Myocyte (in vitro differentiated cells): ENCODE measurements at places on chromosomes 3 and 15.
A peak's percentile ranks its signal among the peaks of the same experiment; 100 is the strongest.

DNA sequence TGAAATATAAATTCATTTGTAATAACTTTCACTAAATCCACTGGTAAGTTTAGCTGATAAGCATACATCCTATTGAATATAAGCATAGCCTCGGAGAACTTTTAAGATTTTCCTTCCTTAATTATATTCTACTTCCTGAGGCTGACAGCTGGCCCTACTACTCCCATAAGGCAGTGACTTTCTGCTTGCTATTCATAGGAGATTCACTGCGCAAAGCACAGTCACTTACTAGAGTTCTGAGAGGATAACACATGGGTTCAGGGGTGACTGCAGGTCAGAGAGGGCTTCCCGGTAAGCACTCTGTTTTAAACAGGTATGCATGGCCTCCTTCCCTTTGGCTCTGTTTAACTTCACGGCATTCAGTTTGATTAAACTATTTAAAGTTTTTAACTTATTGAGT is 75.8 kb downstream of the FAIM start:
- DNase-seq = no peak

DNA sequence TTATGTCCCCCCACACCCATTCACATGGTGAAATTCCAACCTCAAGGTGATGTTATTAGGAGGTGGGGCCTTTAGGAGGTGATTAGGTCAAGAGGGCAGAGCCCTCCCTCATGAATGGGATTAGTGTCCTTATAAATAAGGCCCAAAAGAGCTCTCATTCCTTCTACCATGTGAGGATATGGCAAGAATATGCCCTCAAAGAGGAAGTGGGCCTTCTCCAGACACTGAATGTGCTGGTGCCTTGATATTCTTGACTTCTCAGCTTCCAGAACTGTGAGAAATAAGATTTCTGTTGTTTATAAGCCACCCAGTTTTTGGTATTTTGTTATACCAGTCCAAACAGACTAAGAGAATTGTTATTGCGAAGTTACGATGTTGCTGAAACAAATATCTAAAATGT is 94.4 kb downstream of the ANKRD28 start:
- no peak for DNase-seq

DNA sequence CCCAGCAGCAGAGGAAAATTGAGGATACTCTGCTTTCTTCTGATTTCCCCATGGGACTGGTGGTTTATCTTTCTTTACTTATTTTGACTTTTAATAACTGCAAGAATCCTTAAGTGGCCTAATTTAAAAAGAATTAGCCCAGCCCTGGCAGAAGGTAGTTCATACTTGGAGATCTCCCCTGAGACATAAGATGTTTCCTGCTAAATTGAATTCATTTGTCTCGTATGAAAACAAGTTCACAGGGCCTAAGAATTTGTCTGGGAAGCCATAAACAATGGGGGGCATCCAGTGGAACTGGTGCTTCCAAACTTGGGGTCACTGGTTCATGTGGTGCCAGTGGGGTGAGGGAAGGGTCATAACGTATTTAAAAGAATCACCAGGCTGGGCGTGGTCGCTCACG is 283.1 kb upstream of the RASGRP1 start:
- DNase-seq = no peak

DNA sequence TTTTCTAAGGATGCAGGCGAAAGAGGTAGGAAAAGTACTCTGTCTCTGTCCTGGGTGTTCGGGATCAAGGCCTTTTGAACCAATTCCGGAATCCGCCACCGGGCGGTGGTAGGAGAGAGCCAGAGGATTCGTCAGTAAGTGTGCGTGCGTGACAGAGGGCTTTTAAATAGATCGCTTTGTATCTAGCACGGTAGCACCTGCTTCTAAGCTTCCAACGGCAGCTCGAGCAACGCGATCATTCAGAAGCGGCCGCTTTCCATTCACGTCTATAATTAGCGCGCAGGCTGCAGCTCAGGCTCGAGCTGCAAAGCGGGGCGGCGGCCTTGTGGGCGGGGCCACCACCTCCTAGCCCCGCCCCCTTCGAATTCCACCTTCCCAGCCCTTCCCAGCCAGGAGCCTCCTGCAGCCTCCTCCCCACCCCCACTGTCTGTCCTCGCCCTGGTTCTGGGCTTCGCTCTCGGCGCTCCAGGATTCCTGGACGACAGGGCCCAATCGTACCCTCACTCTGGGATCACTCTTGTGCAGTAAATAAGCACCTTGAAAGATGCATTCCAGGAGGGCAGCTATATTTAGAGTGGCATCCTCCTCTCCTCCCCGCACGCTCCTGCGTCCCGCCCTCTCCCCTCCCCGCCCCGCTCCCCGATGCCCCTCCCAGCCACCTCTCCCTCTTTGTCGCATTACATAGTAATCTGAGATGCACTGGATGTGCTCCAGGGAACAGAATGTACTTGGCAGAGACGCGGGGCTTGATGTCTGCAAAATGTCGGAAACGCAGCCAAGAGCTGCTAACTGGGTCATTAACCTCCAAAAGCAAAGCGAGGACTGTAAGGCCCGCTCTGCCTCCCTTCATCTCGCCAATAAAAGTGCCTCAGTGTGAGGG is 224.1 kb upstream of the TPRG1 start:
- peak; percentile 99 for DNase-seq

DNA sequence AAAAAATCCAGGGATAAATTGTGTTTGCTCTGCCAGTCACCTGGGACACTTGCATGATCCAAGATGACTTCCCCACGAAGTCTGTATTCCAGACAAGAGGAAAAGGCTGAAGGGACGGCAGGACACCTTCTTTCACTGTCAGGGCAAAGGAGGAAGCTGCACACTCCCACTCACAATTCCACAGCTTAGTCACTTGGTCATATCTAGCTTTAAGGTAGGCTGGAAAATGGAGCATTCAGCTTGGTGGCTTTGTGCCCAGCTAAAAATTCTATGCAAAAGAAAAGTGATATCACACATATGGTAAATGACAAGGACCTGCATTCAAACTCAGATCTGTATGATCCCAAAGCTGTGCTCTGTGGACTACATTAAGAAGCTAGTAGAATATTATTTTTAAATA is 109.2 kb upstream of the TPM1 start:
- no peak for DNase-seq

- no peak for DNase-seq
Measured at GRCh38 chr3:50057756-50058155, 31.0 kb upstream of the RBM5 start.

- DNase-seq = no peak
Measured at GRCh38 chr3:123640311-123640710, 55.5 kb upstream of the HACD2 start.

- DNase-seq = peak; percentile 18
Measured at GRCh38 chr3:70779296-70779695, 466.9 kb upstream of the MDFIC2 start.

GRCh38 chr3:27097182-27097581 is 272.0 kb downstream of the NEK10 start:
- no peak for DNase-seq

DNA sequence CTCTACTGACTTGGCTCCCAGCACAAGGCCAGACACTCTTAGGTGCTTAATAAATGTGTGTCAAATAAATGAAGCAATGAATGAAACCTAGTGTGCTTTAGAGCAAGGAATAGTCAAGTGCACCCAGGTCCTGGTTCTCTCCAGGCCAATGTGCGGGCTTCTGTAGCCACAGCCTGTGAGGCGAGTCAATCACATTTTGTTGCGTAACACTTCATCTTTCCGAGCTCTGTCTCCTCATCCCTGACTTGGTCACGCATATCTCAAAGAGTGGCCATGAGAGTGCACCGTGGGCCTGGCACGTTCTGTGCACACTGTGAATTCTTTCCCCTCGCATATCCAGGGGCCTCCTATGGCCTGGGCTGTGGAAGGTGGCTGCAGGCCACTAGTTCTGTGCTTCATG is 11.4 kb upstream of the SH3GL3 start:
- no peak for DNase-seq

DNA sequence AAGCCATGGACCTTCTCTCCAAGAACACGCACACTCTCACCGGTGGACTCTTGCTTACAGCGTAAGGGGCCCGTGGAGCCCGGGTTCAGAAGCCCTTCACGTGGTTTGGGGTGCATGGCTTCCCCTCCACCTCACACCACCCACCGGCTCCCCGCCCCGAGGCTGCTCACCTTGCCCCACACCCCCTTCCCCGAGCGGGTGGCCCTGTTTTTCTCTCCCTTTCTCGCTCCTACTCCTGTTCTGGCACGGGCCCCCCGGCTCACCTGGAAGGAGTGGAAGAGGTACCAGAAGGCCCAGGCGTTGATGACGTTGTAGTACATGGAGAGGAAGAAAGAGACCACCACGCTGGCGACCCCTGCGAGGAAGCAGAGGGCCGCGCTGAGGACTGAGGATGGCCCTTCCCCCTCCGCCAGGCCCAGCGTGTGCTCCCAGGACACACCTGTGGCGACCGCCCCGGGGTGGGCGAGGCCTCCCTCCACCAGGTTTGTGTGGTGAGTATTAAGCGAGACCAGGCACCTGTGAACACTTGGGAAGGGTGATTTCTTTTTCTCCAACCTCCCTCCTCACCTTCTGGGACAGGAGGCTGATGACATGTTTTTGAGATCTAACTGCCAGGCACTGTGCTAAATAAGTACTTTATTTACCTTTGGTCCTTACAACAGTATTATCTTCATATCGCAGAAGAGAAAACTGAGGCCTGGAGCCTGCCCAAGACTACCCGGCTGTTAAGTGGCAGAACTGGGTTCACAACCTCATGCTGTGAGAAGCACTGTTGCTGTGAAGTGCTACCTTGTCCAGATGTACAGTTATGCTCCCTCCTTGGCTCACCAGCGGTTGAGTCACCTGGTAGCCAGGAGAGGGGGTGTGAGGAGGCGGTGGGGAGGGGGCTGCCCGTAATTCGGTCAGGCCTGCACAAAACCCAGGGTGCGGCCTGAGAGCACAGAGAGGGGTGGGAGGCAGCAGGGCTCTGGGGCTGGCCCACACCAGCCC is 16.3 kb downstream of the SLC6A20 start:
- DNase-seq = no peak

DNA sequence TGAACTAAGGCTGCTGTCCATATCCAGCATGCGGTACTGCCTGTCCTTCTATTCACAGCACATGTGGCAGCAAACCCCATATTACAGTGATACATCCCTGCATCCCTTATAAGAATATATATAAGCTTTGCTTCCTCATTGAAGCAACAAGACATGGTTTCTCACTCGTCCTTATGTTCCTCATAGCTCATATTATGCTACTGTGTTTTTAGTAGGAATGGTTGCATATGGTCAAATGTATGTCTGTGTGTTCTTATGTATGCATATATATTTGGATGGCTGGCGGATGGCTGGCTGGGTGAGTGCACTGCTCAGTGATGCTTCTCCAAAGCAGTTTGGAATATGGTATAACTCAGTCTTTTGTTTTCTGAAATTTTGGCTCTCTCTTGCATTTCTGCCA is 254.9 kb downstream of the LPP start:
- DNase-seq = no peak

DNA sequence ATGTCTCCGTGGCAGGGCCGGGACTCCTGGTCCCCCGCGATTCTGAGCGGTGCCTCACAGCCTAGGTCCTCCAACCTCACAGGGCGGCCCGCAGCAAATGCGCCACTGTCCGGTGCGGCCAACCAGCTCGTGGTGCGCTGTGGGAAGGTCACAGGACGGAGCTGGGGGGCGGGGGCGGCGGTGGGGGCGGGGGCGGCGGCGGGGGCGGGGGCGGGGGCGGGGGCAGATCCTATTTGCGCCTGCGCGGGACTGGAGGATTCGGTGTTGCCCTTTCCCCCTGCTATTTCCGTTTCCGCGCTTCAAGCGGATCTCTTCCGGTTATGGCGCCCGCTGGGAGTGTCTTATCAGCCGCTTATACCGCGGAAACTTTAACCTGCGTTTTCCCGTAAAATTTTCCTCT is 106.7 kb upstream of the SNRPN start:
- DNase-seq = peak; percentile 54
